Hippocampal formation (tissue), 2 donors: ENCODE measurements at places on chromosomes 12 and 14.
A peak's percentile ranks its signal among the peaks of the same experiment; 100 is the strongest.

- no peak for DNase-seq
These were observed 69.7 kb upstream of the DLK1 start for GRCh38 chr14:100656996-100657395.

DNA sequence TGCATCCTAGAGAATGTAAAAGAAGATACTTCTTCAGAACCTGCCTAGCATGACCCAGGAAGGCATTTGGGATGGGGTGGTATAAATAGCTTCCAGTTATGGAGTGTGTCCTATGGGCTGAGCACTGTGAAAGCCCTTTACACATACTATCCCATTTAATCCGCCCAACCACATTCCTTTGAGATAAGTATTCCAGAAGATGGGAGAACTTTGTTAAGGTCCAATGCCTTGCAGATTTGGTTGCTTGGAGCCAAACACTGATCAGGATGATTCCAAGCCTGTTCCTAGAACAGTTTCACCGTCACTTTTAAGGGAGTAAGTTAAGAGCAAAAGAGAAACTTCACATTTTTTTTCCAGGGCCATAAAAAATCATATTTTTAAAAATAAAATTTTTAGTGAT lies 82.5 kb upstream of the CLMN start:
- DNase-seq = no peak

- DNase-seq = no peak
These were observed 148.8 kb downstream of the TMEM30B start for GRCh38 chr14:61132336-61132735.

GRCh38 chr12:124938108-124938507 lies 23.7 kb upstream of the UBC start:
- no peak for DNase-seq

GRCh38 chr14:85583380-85583779 lies 53.4 kb downstream of the FLRT2 start:
- DNase-seq = no peak

DNA sequence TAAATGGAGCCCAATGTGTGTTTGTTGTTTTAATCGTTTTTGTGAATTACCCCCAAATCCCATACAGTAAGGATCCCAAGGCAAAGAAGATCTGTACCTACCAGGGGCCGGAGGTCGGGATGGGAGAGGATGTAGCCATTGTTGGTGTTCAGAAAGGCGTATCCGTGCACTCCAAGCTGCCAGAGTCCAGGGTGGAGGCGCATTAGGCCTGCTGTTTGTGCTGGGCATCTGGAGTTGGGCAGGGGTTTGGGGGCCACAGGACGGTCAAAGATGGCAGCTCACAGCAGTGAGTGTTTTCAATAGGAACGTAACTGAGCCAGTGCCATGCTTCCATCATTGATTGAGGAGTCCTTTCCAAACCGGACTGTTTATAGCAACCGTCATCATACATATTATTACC lies 40.2 kb downstream of the CACNA2D4 start:
- DNase-seq = no peak

- DNase-seq = no peak
These were observed 3.1 kb downstream of the RDH16 start for GRCh38 chr12:56954057-56954957.

DNA sequence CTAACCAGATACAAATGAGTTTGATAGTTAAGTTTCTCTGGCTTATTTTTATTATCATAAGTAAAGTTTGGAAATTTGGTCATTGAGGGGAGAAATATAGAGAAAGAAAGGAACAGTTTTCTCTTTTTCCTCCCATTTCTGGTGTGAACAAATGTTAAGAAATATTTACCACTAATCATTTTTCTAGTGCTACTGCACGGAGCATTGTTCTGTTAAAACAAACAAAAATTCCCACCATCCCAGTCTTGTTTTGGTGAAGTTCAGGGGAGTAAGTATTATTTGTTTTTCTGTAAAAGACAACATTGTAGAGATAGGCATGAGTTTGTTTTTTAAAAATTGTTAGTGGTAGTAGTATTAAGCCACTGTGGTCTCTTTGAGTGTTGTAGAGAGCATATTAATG lies 135.3 kb downstream of the FGD4 start:
- no peak for DNase-seq

GRCh38 chr12:19382111-19382526 lies 57.2 kb upstream of the AEBP2 start:
- DNase-seq = no peak

GRCh38 chr14:101256266-101256665 lies 305.0 kb upstream of the DIO3 start:
- no peak for DNase-seq

- no peak for DNase-seq
These were observed 30.4 kb downstream of the RAP1B start for GRCh38 chr12:68641138-68641537.

DNA sequence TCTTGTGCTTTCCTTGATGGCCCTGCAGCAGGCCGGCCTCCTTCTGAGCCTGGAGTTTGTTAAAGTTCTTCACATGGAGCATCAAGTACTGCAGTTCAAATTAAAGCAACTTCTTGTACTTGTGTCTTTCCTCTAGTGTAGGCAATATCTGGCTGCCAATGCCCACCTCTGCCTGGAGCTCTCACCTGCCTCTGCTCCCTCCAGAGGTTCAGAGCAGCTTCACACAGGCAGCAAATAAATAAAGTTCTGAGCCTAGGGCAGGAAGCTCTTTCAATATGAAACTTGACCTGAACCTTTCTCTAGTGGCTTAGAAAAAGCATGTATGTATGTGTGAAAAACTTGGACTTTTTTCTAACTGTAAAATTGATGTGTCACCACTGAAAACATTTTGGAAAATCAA lies 65.9 kb downstream of the ITPR2 start:
- no peak for DNase-seq

GRCh38 chr12:992647-993046 lies 1.6 kb downstream of the ERC1 start:
- no peak for DNase-seq

DNA sequence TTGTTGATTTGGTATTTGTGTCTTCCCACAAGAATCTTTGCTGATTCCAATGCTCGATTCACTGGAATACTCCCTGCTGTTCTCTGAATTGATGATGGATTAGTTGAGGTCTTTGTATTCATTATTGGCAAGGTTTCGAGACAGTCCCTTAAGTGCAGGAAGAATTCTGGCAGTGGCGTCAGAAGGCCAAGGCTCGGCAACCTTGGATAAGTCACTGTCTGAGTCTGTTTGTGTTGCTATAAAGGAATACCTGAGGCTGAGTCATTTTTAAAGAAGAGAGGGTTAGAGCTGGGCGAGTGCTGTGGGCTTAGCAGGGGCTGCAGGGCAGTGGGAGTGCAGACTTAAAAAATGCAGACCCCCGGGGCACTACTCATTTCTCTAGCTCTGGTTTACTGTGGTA lies 56.9 kb downstream of the CHST11 start:
- no peak for DNase-seq

- DNase-seq = peak; percentile 80
These were observed at the start of gene ATP2A2 for GRCh38 chr12:110280779-110281548. Gene ATP2A2, plus strand, starts transcription at chr12:110281247. Its CDS starts 543 bp downstream, at chr12:110281790.

DNA sequence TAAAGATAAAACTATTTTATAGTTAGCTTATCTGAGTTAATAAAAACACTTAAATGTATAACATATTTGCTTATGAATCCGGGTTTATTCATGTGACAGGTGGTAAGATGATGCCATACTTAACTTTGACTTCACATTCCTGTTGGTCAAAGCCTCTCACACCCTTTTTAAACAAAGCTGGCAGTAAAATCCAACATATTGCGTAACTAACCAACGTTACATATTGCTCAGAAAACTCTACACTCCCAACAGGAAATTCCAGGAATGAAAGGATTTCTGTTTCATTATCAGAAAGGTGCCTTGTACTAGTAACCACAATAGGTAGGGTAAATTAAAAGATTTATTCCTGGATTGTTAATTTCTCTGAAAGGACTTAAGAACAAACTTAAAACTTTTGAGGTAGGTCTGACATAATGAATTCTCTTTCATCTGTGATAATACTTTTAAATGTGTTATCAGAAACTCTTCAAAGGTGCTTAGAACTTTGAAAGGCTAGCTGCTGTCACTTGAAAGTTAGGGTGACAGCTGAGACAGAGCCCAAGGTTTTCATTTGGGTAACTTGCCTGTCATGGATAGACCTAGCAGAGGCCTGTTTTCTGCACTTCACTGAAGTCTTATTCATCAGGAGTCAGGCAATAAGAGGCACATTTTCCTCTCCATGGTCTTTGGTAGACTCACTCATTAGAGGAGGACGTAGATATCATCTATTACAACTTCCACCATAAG lies 23.8 kb upstream of the CATSPERB start:
- no peak for DNase-seq

DNA sequence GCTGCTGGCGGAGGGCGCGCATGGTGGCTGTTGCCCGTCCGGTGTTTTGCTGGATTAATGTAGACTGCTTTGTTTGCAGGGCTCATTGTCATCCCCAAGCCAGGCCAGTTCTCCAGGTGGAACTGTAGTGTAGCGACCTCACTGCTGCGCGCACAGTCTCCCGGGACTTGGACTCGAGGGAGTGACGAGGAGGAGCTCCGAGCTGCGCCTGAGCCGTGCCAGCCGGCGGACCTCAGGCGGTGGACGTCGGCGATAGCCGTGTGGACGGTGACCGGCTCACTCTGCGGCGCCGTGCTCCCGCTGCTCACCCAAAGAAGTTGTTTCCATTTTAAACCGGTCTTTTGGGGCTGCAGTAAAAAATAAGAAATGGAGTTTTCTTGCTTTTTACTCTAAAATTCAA lies 82.2 kb downstream of the MOK start:
- no peak for DNase-seq

DNA sequence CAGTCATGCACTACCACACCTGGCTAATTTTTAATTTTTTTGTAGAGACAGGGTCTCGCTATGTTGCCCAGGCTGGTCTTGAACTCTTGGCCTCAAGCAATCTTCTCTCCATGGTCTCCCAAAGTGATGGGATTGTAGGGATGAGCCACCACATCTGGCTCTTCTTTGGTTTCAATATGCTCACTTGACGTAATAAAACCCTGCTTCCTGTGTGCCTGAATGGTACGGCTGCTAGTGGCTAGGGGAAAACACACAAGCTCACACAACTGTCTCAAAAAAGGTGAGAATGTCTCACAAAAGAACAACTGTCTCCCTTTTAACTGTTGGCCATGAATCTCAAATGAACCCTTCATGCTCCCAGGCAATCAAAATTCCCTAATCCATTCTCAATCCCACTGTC lies 15.0 kb downstream of the C1S start:
- DNase-seq = no peak

DNA sequence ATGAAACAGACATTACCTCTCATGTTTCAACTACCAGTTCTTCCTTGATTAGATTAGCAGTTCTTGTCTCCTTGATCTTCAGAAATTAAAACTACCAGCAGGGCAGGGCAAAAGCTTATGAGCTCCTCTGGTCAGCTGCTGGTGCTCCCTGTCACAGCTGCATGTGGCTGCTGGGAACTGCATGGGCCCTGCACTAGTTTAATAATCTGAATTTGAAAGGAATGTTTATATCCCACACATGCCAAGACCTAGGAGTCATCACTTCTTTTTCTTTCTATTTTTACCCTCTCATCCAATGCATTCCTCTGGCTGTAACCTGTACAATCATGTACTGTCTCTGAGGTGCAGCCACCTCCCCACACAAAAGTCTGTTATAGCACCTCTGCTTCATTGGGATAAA lies 73.9 kb downstream of the ARMH4 start:
- DNase-seq = no peak

GRCh38 chr12:91657032-91657431 lies 474.4 kb upstream of the DCN start:
- no peak for DNase-seq

DNA sequence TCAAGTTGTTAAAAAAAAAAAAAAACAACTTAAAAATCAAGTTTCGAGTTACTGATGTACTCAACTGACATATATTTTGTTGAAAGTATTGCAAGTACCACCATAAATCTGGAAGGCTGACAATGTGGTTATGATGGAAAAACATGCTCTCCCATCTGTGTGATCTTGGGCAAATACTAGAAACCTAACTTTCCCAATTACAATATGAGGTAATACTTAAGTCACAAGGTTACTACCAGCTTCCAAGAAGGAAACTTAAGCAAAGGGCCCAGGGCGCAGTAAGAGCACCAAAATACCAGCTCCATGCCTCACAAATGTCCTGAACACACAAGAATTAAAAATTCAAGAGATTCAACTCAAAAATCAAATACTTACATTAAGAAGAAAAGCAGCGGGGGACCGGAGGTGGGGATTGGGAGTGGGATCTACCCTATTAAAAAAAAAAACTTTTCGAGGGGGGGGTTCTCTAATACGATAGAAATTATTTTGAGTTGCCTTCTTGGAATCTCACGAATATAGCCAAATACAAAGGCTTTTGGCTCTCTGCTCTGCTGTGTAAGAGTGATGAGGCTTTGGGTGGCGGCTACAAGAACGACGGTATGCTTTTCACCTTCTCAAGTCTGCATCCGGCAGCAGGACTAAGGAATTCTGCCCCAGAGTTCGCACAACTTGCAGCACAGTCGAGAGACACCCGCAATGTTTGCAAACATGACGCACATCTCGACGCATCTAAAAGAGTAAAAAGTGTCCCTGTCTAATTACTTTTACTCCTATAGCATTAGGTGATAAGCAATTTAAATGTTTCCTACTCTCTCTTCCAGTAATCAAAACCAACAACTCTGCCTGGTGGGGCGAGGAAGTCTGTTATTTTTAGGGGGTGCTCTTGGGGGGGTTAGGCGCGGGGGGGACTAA lies 1.1 kb downstream of the SAV1 start:
- peak; percentile 17 for DNase-seq

GRCh38 chr12:103493199-103493598 lies 2.6 kb downstream of the C12orf42 start:
- DNase-seq = no peak

- no peak for DNase-seq
These were observed 1.6 kb downstream of the GSKIP start for GRCh38 chr14:96364962-96365361.

DNA sequence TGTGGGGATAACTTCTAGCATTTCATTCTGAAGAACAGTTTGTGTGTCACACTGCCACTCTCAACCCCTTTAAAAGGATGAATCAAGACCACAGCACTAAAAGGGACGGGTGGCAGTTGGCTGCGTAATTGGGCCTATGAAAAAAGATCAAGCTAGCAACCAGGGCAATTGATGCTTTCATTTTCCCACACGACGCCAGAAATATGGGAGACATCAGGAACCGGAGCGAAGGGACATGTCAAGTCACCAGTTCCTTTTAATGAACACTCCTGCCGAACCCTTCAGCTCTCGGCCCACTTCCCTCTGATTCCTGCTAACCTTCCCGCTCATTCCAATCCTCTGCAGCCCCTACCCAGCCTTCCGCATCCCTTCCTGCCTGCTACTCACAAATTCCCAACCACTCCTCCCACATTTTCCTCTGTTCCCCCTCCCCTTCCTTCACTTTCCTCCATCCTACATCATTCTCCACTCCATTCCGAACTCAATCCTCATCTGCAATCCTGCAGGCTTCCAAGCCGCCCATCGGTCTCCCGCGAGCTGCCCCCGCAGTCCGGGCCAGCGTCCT lies 753 bp downstream of the CSRNP2 start:
- no peak for DNase-seq

DNA sequence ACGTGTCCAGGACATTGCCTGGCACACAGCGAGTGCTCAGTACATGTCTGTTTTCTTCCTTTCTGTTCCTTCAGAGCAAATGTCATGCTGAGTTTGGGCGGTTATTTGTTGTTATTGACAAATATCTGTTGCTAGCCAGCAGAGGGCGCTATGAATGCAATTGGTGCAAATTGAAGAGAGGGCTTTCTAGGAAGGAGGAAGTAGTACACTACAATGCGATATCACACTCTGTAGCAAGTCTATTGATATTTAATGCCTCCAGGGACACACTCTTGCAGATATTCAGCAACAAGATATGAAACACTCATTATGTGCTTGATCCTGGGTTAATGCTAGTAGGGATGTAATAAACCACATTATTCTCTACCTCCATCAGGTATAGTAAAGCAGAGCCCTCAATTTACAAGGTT lies 267.3 kb upstream of the SRRM4 start:
- peak; percentile 19 for DNase-seq
